ENCODE measurements at places on chromosomes 1 and 21.

DNA sequence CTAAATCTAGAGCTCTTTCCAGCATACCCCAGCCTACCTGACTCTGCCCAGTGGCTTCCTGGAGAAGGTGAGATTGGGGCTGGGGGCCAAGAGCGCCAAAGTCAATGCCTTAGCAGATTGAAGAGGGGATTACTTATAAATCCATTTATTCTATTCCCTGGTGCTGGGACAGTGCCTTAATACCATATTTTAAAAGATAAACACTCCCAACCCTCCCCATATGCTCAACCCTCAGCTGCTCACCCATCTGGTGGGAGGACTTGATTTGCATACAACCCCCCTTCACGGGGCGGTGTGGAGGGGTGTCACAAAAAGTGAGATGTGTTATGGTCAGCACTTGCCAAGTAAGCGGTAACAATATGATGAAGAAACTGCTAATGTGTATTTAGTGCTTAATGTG, 3.2 kb upstream of the DISP3 start:
- DNase-seq, result no peak

DNA sequence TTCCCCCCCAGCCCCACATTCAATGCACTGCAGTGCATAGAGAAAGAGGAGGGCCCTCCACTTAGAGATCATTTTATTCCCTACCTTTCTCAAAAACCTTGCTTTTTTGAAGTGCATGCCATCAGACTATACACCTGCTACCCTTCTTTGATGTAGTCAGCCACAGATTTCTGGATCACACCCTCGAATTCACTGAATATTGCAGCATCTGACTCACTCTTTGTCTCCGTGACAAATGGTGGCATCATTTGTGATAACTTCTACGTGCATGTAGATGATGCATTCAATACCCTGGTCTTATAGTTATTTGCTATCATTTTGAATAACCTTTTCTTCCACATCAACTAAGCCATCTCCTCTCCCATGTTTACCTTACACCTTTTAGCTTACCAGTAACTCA, 310.3 kb upstream of the SGIP1 start:
- DNase-seq, result no peak

DNA sequence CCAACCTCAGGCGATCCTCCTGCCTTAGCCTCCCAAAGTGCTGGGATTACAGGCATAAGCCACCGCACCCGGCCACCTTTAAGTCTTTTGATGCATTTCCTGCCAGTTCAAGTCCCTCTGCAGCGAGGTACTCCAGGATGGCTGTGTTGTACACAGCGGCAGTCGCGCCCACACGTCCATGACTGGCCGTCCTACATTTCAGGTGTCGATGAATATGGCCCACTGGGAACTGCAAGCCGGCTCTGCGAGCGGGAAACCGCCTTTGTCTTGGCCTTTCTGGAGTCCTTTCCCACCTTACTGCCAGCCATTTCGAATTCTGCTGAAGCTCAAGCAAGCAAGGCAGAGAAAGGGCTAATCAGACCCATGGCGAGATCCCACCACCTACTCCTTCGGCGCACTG, 34.6 kb downstream of the TRAPPC10 start:
- DNase-seq, result no peak

DNA sequence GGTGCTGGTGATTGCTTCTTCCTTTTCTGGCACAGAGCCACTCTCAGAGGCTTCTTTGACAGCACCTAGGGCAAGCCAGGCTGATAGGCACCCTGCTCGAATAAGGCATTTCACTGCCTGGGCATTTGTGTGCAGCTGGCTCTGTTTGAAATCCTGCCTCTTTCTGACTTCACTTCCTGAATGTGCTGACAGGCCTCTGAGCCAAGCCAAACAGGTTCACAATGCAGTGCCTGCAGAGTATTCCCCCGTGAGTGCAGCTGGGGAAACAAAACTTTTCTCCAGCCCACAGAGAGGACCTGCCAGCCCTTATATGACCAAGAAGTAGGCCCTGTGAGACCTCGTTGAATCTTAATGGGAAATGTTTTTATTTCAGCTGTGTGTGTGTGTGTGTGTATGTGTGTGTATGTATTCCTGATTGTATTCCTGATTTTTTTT, 10.4 kb downstream of the JUN start:
- no peak for DNase-seq

DNA sequence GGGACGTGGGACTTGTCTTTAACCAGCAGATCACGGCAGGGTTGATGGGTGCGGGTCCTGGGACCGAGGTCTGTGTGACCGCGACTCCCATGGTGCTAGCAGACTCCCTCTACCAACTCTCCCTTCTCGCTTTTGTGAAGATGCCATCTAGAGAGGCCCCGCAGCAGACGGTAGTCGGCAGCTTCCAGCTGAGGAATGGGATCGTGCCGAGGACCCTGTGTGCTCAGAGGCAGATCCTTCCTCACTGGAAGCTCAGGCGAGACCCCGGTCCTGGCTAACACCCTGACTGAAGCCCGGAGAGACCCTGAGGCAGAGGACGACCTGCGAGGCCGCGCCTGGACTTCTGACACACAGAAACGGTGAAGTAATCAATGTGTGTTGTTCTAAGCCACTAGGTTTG, 12.5 kb upstream of the SPATC1L start:
- no peak for DNase-seq

DNA sequence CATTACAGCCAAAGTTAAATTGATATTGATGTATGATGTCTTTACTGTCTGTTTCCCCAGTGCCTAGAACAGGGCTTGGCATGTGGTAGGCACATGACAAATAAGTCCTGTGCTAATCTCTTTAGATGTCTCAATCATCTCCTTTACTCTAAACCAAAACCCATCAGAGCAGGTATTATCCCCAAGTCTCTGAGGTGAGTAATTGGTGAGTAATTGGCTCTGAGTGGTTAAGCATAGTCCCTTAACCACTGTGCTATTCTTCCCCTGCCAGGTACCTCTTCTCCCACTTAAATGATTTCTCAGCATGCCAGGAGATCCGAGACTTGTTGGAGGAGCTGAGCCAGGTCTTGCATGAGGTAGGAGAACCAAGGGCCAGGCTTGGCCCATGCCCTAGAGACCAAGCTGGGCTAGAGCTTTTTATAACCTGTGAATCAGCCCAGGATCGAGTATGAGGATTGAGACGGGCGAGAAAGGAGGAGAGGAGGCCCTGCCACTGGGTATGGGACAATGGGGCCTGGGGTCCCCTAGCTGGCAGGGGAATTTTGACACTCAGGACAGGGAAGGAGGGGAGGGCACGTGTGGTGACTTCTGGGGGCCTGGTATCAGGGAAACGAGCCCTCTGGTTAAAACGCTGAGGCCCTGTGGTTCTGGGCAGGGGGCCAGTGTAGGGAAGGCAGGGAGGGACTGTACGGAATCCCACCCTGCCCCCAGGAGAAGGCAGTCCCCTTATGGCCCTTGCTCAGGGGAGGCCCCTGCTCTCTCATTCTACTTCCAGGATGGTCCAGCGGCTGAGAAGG, 4.5 kb downstream of the CNKSR1 start:
- no peak for DNase-seq
